ENCODE measurements at places on chromosomes 2 and 18.

DNA sequence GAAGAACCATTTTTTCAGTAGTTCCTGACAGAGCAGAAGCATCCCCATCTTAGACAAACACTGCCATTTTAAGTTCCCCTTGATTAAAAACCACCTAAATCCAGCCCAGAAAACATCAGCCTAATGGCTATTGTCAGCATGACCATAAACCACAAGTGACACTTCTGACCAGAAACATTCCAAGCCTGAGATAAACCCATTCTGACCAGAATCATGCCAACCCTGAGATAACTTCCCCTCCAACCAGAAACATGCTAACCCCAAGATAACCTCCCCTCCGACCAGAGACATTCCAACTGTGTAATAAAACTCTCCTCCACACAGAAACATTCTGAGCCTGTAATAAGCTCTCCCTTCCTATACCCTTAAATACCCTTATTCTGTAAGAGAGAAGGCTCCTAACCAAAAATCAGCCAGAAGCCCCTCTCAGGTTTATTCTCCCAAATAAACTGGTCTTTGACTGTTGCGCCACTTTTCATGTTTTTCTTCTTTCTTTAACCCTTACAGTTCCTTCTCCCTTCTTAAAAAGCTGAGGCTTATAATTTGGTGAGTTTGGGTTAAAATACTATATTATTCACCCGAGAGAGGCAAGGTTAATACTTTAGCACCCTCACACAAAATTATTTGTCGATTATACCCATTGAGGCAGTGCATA is 149.7 kb downstream of the HNMT start:
- no peak for DNase-seq

DNA sequence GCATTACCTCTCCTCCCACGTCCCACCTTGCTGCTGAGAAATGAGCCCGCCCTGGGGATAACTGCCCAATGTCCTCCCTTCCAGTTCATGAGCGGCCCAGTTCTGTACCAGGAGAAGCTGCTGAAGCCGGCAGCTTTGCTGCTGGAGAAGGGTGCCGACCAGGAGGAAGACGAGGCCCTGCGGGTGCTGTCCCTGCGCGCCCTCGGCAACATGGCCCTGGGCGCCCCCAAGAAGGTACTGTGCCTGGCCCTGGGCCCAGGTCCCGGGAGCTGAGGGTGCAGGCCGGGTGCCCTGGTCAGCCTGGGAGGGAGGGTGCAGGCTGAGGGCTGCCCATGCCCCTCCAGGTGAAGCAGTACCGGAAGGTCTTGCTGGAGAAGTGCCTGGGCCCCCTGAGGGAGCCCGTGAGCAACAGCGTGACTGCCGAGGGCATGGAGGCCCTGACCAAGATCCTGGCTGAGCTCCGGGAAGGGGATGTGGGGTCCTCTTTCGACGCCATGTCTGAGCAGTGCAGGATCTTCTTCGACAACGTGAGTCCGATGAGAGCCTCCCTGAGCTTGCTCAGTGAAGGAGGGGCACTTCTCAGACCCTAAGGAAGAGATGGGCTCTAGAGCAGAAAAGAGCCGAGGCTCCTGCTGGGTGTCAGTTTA is 25.7 kb downstream of the HJURP start:
- no peak for DNase-seq

DNA sequence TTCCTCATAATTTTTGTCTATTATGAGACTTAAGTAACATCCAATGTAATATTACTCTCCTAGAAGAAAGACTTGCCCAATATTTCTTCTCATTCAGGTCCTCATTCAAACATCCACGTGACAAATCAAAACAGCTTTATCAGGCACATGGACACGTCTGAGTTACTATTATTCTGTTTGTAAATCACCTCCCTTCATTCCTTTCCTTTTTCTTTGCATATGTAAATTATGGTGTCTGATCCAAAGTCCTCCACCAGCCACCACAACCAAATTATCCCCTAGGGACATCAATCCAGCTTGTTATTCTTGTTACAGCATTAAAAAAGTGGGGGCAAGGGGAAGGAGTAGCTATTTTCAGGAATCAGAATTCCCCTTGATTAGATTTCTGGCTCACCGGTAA is 7.1 kb downstream of the TMEM163 start:
- no peak for DNase-seq

- DNase-seq, result no peak
Measured at GRCh38 chr2:95269036-95269680, 5.1 kb upstream of the PROM2 start.

- DNase-seq, result no peak
Measured at GRCh38 chr2:120402067-120402433, 56.1 kb downstream of the INHBB start.

DNA sequence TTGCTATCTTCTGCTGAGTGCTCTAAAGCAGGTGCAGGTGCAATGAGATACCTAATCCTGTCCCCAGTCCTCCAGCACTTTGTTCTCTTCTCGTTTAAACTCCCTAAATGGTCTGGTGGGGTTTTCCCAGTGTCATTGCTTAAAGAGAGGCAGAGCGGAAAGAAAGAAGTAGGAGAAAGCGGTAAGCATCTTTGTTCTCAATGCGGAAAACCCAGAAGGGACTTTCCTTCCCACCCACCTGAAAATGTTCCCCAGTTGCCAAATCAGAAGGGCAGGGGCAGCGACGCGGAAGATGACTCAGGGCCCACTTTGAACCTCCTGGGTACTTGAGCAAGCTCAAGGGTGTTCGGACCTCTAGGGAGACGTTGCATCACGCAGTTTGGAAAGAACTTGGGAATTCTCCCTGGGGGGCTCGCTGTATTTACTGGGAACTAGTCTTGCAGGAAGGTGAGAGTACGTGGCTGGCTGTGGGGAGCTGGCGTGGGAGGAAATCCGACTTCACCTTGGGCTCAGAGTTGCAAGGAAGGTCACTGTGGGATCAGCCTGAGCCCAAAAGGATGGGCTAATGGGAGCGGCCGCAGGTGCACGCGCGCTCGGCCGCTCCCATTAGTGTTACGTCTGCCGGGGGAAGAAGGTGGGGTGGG is 589 bp upstream of the SGPP2 start:
- no peak for DNase-seq

DNA sequence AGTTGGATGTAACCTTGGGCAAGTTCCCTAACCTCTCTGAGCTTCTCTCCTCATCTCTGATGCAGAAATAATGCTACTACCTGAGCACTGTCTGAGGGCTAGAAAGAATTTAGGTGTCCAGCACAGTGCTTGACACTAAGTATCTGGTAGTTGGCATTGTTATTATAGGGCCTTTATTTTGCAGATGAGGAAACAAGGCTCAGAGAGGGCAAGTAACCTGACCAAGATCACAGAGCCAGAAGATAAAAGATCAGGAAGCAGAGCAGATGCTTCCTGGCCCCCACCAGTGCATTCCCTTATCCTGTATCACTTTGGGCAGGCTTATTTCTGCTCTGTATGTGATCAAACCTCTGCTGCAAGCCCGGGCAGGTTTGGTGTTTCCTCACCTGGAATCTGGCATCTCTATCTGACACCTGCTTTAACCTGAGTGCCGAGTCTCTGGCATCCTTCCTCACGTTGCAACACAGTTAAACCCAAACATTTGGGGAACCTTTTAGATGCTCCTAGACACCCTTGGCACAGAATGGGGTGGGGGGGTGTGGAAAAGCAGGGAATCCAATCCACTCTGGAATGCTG is 69.9 kb downstream of the PLB1 start:
- no peak for DNase-seq

- no peak for DNase-seq
Measured at GRCh38 chr2:106356291-106356690, 111.9 kb downstream of the RGPD3 start.

- DNase-seq, result no peak
Measured at GRCh38 chr2:163595028-163595427, 140.8 kb downstream of the FIGN start.

DNA sequence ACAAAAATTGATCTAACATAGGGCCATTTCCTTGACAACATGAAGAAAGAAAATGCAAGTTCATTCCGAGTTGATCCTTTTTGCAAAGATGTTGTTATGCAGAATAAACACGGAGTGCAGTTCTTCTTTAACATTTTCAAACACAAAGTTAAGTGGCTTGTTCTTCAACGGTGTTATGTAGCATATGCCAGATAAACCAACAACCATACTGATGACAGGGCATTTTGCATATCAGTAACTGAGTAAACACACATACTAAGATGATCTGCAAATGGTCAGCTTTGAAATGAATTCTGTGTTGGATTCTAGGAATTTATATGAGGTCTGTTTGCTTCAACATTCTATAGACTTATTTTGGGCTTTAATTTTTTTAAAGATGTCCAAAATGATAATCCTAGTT is 266.4 kb downstream of the GPD2 start:
- DNase-seq, result no peak

GRCh38 chr18:55465313-55465712 is 122.7 kb downstream of the TCF4 start:
- DNase-seq, result no peak

DNA sequence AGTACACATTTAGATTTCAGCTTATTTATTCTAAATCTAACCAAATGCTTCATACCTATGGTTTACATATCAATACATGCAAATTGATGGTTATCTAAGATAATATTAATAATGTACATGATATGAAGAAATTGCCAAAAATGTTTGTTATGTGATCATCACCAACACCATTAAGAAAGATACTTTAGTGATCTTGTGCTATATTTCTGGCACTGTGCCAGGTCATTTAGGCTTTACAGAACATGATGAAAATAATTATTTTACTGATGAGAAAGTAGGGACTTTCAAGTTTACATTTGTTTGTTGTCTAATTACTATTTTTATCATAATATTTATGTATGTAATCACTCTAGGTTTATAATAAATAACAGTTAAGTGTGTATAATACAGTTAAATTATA is 158.3 kb downstream of the GULP1 start:
- DNase-seq, result no peak

DNA sequence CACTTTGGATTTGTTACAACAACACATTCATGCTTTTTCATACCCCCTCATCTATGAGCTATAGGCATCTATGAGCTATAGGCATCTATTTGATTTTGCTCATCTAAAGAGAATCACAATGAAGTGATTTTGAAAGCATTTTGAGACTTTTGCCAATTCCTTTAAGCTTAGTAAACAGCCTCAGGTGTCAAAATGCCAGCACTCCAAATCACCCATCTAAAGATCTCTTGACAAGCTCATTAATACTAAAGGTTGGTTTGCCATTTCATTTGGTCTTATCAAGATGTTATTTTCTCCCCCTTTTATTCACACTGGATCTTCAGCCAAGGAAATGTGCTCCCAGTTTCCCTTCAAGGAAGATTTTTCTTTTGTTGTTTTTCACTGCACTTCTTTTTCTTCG is 110.7 kb upstream of the TLK1 start:
- DNase-seq, result no peak

GRCh38 chr18:31718386-31718785 is 34.0 kb upstream of the B4GALT6 start:
- no peak for DNase-seq

All from C1 segment of cervical spinal cord (tissue), 14 donors.